ENCODE measurements at places on chromosomes 12 and 14.

DNA sequence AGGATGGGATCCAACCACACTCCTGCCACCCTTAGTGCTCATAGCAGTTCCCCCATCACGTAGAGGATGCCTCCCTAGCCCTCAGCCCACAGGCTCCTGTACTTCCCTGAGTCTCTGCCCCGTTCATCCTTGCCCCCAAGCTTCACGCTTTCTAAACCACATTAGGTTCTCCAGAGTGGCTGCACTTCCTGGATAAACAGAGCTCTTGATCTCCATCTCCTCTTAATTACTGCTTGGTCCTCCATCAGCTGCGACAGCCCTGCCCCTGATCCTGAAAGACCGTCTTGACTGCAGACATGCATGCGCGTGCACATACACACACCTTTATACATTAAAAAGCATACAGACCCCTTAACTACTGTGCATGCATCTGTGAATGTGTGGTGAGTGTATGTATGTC lies 530.0 kb downstream of the BCL11B start:
- no peak for DNase-seq

DNA sequence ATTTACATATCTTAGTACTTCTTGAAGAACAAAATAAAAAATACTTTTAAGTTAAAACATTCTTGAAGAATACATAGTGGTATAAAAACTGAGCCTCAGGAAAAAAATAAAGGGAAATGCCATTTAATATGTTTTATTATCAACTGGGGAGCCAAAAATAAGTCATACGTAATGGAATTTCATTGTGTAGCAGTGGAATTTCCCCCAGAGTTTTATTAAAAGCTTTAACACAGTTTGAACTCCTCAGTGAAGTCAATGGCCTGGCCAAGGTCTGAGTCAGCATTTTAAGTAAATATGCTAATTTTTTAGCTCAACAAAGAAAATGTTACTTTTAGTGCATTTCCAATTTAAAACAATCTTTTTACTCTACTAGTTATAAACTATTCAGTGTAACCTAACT lies 350.1 kb upstream of the ATP2B1 start:
- DNase-seq, result no peak

GRCh38 chr12:120159509-120160237 lies 34.8 kb downstream of the GCN1 start:
- DNase-seq, result no peak

DNA sequence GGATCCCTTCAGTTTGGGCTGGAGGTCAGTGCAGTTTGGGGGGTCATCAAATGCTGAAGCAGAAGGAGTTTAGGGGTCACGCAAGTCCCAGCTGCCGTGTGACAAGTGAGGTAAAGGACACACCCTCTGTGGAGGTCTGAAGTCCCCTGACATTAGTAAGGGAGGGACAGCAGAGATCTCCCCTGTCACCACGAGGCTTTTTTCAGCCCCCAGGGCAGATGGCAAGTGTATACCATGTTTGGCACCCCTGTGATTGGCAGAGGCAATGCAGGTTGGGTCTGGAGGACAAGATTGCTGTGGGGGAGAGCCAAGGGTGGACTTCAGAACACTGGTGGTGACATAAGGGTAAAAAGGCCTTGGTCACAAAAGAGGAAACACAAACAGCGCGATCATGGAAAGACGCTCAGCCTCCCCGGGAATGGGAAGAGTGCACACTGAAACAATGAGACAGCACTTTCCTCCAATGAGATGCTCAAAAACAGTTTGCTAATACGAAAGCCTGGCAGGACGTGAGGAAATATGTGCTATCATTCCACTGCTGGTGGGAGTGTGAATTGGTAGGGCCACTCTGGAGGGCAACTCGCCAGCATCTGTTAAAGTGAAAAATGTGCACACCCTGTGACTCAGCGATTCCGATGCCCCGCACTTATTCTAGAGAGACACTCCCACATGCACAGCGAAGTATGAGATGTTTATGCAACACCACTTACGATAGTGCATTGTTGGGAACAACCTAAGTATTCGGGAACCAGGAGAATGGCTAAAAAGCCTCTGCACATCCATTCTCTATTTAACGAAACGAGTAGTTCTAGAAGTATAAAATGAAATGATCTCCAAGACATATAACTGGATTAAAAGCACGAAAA lies 14.4 kb upstream of the CD27 start:
- DNase-seq, result peak; percentile 76

- peak; percentile 72 for DNase-seq
These were observed 23.5 kb downstream of the DCAF5 start for GRCh38 chr14:69129264-69129880.

- DNase-seq, result no peak
These were observed 159.8 kb downstream of the KITLG start for GRCh38 chr12:88420457-88420856.

DNA sequence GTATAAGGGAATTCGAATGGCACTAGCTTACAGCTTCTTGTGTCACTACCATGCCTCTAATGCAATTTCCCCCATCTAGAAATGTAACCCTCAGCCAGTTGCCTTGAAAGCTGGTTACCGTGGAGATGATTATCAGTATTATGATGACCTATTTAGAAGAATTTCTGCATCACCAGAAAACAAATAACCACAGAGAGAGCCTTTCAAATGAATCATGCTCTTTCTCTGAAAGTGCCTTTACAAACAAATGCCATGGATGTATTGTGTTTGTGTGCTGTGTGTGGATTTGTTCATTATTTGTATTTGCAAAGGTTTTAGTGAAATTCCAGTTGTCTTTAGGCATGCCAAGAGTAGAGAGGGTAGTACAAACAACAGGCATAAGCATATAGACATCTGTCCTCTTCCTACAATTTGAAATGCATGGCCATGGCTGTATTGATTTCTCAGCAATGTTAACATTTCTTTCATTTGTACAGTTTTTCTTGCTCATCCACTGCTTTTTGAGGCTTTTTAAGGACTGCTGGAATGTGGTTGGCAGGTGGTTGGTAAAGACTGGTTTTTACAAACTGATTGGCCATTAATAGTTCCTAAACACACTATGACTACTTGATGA lies 266.5 kb downstream of the PAWR start:
- no peak for DNase-seq
